ENCODE measurements at places on chromosomes 2 and 18. TPM values are rescaled to one million over a fixed set of nuclear protein-coding genes. Genes with fewer than 3 reads are reported as not detected.

DNA sequence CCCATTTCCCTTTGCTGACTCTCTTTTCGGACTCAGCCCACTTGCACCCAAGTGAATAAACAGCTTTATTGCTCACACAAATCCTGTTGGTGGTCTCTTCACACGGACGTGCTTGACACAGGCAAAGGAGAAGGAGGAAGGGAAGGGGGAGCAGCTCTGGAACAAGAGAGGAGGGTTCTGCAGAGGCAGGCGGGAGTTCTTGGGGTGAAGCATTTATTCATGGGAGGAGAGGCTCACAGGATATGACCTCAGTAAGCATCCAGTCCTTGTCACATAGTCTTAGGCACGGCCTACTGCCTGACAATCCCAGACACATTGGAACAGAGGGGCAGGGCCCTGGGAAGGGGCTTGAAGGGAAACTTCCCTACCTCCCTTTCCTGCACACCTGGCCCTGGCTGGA is 171.7 kb upstream of the HS6ST1 start:
- DNase-seq = no peak

DNA sequence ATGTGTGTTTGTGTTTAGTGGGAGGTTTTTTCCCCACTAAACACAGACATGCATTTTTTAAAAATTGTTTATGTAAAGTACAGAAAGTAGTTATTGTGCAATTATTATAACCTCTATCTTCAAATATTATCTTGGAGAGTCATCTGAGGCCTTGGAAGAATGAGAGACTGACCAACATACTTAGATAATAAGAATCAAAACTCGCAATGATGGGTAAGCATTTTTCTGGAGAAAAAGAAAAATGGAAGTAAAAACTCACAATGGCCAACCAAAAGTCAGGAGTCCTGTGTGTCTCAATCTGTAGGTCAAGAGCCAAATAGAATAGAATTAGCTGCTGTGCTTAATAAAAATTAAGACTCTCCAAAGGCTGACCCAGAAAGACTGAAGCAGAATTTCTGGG is 43.0 kb downstream of the MEMO1 start:
- DNase-seq = no peak

DNA sequence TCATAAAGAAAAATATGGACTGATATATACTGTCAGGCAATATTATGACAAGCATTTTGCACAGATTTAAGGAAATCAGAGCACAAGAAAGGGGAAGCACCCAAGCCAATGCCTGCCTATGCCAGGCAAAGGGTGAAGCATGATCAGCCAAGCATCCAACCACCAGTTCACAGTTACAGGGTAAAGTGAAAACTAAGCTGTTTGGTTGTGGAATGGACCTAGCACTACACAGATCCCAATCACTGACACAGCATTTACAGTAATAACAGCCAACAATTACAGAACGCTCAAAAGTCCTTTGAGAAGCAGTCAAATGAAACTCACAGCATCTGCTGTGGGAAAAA is 90.3 kb downstream of the SP3 start:
- no peak for DNase-seq

DNA sequence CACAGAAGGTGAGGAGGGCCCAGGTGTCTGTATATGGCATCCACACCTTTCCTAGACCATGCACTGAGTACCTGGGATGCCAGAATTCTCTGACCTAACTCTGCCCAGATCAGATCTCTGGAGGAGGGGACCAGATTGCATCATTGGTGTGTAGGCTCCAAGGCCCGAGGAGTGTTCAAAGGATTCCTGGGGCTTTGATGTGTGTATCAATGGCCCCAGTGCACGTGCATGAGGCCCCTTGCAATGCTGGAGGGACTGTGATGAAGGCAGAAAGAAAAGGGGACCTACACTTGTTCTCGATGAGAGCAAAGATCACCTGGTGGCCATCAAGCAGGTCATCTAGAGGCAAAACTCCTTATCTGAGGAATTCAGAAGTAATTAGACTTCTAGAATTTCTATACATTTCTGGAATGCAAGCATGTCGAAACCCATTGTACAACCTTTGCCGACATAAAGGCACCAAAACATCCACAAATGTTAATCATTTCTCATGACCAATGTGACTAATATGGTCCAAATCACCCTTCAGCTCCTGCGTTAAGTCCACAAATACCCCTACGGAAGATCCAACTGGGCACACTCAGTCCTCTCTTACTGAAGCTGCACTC is 123.5 kb downstream of the CHST9 start:
- DNase-seq = no peak

PROM2 gene
- polyA plus RNA-seq = 16.8 TPM

CLEC4F gene
- polyA plus RNA-seq = not detected

IL36RN gene
- polyA plus RNA-seq = 3.9 TPM

- DNase-seq = no peak
These were observed 212.7 kb downstream of the HNMT start for GRCh38 chr2:138176862-138177439.

Measured in keratinocyte (primary cell).